Stimulated activated CD4-positive, alpha-beta T cell treated with anti-CD3 and anti-CD28 coated beads, Interleukin-1b, Interleukin-23, amount 100 ng/mL, for 24 hours (primary cell): ENCODE measurements at places on chromosomes 1 and 21.
A peak's percentile ranks its signal among the peaks of the same experiment; 100 is the strongest.

GRCh38 chr1:155110381-155110780 is 17.3 kb upstream of the EFNA1 start:
- DNase-seq: no peak

DNA sequence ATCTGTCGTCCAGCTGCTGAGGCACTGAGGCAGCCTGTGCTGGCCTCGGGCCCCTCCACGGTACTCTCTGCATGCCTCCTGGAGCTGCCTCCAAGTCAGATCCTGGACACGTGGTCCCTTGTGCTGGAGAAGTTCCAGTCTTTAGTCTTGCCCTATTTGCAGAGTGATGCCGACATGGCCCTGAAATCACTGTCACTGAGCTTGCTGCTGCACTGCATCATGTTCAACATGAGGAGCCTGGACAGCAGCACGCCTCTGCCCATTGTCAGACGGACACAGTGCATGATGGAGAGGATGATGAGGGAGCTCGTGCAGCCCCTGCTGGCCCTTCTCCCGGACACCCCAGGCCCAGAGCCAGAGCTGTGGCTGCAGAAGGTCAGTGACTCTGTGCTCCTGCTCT is 10.0 kb downstream of the URB2 start:
- no peak for DNase-seq

GRCh38 chr1:156247460-156248322 is at the start of gene PAQR6:
TSS of gene PAQR6 (minus strand) at chr1:156248056. CDS start at chr1:156246731, 1,325 bp downstream.
- DNase-seq: no peak

DNA sequence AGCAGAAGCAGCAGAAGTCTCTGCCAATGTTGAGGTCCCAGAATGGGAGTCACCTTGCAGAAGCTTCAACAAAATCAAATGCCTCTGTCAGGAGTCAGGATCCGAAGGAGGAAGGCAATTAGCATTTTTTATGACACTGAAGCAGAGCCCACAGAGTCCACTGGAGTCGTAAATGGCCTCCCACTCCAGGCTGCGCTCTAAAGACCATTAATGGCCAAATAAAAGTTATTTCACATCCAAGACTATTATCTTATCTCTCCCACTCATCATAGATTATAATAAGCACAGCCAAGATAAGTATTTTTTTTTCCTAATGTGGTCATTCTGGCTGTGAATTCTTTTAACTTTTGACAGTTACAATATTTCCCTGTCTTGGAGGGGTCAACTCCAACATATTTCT is 191.1 kb upstream of the C8B start:
- no peak for DNase-seq

- DNase-seq: no peak
These were observed 72.6 kb downstream of the ST3GAL3 start for GRCh38 chr1:43779805-43780403.

- DNase-seq: no peak
These were observed 114.0 kb upstream of the RAB4A start for GRCh38 chr1:229156872-229157271.

- DNase-seq: no peak
These were observed 65.6 kb upstream of the USP24 start for GRCh38 chr1:55280731-55281130.

DNA sequence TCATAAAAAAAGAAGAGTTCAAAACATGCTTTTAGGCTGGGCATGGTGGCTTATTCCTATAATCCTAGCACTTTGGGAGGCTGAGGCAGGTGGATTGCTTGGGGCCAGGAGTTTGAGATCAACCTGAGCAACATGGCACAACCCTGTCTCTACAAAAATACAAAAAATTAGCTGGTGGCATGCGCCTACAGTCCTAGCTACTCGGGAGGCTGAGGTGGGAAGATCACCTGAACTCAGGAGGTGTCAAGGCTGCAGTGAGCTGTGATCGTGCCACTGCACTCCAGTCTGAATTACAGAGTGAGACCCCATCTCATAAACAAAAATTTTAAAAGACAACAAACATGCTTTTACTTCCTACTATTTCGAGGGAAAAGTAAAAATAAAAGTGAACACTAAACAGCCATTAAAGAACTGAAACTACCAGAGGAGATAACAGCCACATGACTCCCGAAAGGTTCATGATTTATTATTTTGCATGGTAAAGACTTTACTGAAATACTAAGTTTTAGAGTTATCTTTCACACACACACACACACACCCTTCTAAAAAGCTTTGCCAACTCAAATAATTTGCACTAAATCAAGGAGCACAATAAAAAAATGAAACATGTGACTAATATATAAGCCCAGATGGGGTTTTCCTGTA is 48.1 kb downstream of the USP1 start:
- no peak for DNase-seq

- peak; percentile 68 for DNase-seq
These were observed 8.2 kb upstream of the S100A10 start for GRCh38 chr1:152001631-152002584.

GRCh38 chr1:34500451-34500850 is 254.4 kb upstream of the GJB5 start:
- no peak for DNase-seq

- no peak for DNase-seq
These were observed 97.0 kb downstream of the MT1HL1 start for GRCh38 chr1:236907205-236907604.

DNA sequence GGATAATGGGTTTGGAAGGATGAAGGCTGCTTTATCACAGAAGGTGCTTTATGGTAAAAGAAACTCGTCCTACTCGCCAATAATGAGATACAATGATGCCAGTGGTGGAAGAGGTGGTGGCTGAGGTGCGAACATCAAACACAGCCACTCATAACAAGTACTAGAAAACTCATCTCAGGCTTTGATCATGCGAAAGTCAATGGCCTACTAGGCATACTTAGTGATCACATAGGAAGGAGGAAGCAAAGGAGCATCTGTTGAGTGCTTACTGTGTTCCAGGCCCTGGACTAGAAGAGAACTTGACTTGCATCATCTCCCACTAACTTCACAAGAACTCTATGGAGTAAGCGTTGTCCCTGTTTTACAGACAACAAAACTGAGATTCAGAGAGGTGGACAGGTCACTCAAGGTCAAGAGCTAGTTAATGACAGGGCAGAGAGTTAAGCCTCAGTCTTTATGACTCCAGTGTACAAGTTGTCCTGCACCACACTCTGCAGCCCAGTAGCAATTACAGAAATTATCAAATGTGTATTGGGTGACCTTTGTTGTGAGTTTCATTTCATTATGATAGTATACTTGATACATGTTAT is 33.6 kb downstream of the RUNX1 start:
- no peak for DNase-seq

- DNase-seq: no peak
These were observed 204.5 kb upstream of the LRRC7 start for GRCh38 chr1:69363236-69363635.

DNA sequence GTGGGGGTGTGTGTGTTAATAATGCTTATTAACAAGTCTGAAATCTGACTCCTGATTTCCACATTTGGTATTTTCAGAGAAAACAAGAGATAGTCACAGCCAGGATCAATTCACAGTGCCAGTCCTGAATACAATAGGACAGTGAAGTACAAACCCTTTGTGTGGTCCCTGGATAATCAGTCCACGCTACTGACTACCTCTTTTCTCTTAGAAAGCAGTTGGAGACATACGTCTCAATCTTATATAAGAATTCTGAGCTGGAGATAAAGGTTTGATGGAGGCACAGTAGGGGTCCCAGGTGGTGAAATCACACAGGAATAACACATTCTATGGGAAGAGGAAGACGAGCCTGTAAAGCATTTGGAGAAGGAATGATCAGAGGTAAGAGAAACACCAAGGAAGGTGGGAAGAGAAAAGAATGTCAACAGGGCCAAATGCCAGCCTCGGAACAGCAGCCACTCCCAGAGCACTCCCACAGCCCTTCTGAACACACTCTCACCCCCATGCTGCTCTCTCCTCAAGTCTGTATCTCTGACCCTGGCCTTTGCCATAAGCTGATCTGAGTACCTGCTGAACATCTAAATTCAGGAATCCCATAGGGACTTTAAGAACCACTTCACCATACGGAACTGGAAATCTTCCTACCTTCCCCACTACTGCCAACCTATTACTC is 48.6 kb downstream of the TRAF5 start:
- no peak for DNase-seq

- no peak for DNase-seq
These were observed 66.5 kb upstream of the IGSF21 start for GRCh38 chr1:18041102-18041501.

DNA sequence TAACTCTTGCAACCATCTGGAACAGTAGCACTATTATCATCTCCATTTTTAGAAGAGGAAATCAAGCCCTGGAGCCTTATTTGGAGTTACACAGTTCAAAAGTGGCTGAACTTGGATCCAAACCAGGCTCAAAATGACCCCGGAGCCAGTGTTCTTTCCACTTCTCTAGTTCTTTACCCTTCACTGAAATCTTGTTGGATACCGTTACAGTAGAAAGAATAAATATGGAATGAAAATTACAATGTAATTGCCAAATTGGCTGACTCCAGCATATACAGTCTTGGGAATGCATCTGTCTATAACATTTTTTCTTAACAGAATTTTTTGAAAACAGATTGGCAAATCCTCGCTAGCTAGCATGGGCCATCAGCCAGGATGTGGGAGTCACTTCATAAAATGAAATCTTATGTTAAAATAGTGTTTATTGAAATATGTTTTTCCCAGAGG is 261.4 kb downstream of the CTH start:
- DNase-seq: no peak

DNA sequence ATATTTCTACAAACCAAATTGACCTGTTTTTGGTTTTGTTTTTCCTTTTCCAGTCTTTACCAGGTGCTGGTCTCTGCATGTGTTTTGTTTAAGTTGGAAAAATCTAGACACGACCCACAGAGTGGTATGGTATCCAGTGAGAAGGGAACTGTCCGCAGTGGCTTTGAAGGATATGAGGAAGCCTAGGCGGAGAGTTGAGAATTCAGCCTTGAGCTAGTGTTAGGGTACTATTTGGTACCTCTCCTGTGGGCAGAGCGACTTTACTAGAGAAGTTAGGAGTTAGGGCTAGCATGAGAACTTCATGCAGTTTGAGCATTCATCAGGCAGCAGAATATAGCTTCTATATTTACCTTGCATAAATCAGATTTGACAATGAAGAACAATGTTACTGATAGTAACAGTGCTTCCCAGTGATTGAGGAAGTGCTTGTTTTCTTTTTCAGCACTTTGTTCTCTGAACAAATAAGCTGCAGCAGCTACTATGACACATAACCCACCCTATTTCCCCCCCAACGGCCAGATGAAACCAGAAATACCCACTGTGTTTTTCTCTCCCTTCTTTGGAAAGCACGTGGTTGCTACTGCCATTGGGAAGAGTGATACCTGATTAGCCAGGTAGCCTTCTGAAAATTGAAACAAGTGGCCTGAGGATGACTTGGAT is 19.0 kb downstream of the MRPS6 start:
- DNase-seq: no peak

DNA sequence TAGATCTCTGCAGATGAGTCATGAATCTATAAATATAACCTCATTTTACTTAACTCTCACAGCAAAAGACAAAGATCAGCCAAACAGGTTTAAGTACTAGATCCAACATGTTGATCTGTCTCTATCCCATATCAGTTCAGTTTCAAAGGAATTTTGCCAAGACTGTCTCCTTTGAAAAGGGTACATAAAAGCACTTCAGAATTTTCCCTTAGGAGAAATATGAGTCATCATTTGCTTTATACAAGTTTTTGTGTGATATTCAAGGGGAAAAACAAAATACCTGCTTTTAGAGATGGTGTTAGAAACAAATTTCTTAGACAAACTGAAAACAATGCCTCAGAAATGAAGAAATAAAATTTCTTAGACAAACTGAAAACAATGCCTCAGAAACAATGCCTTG is 73.5 kb upstream of the LRRC7 start:
- no peak for DNase-seq

GRCh38 chr1:52296345-52296744 is 69.7 kb downstream of the CC2D1B start:
- DNase-seq: no peak

- no peak for DNase-seq
These were observed 10.1 kb downstream of the DIPK1A start for GRCh38 chr1:92951141-92951582.

GRCh38 chr1:32681509-32681908 is 21.1 kb downstream of the SYNC start:
- DNase-seq: no peak

GRCh38 chr1:91746728-91747338 is 139.1 kb downstream of the TGFBR3 start:
- no peak for DNase-seq

GRCh38 chr1:91844862-91845528 is 41.0 kb downstream of the TGFBR3 start:
- no peak for DNase-seq

- DNase-seq: no peak
These were observed 250.6 kb downstream of the PRDM2 start for GRCh38 chr1:13950637-13951036.

GRCh38 chr1:11374748-11375110 is 101.7 kb downstream of the UBIAD1 start:
- DNase-seq: no peak

GRCh38 chr1:230427094-230427876 is 1.2 kb upstream of the PGBD5 start:
- DNase-seq: no peak

DNA sequence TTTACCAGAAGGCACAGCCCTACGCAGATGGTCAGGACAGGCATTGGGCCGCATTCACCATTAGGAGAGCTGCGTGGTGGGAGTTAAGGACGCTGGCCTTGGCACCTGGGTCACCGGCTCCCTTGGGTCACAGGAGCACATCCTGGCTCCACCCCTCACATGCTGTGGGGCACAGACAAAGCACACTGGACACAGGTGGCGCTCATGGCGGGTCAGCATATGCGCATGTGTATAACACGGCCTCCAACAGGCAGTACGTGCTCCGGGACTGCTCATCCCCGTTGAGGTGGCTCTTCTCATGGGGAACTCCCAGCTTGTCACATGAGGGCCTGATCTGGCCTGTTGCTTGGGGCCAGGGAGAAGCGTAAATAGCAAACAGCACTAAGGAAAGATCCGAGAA is 25.0 kb downstream of the PGBD5 start:
- DNase-seq: no peak

DNA sequence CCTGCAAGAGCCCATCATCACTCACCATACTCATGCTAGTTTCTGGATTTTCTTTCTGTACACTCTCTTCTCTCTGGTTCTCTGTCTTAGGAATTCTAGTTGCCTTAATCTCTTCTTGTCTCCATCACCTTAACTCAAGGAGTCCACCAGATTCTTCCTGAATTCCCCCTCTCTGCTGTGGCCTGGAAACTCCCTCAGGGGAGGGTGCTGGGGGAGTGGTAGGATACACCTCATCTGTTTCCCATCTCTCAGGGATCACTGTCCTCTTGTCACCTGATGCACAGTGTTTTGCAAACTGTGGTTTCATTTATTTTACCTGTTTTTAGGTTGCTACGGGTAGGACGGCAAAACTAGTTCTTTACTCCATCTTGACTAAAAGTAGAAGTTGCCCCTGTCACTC is 6.6 kb upstream of the GNG12 start:
- DNase-seq: no peak
